ENCODE measurements at places on chromosomes 3 and 15. TPM values are rescaled to one million over a fixed set of nuclear protein-coding genes. Genes with fewer than 3 reads are reported as not detected.

GNAT1 gene
- not detected for total RNA-seq

ARHGEF26 gene
- 1.3 TPM for total RNA-seq

PLA2G4F gene
- not detected for total RNA-seq

NEIL1 gene
- total RNA-seq, result 8.1 TPM

MKRN2OS gene
- total RNA-seq, result not detected
